ENCODE measurements at places on chromosomes 4 and X.

- DNase-seq = peak; percentile 31
Observed at GRCh38 chrX:110847334-110847733, 51.7 kb upstream of the CHRDL1 start.

GRCh38 chrX:115459883-115460880, 100.8 kb upstream of the PLS3 start:
- no peak for DNase-seq

GRCh38 chr4:128371001-128371777, 83.6 kb upstream of the PGRMC2 start:
- no peak for DNase-seq

- no peak for DNase-seq
Observed at GRCh38 chr4:150983851-150984250, 31.2 kb downstream of the LRBA start.

- no peak for DNase-seq
Observed at GRCh38 chrX:136431625-136432024, 56.1 kb upstream of the BRS3 start.

DNA sequence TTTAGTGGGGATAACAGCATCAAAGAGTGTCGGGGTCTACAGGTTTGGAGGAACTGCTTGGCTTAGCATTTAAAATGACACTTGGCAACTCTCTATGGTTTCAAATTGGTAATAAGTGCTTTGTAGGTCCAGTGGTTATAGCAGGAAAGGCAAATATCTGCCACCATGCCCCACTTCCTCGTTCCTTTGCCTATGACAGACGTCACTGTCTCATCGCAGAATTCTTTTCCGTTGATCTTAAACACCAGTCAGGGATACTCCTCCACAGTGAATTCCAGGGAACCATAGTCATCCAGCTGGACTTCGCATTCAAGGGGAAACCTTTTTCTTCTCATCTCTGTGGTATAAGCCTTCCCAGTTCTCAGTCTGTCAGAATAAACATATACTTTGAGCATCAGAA, 319.1 kb downstream of the GPAT3 start:
- DNase-seq = no peak

DNA sequence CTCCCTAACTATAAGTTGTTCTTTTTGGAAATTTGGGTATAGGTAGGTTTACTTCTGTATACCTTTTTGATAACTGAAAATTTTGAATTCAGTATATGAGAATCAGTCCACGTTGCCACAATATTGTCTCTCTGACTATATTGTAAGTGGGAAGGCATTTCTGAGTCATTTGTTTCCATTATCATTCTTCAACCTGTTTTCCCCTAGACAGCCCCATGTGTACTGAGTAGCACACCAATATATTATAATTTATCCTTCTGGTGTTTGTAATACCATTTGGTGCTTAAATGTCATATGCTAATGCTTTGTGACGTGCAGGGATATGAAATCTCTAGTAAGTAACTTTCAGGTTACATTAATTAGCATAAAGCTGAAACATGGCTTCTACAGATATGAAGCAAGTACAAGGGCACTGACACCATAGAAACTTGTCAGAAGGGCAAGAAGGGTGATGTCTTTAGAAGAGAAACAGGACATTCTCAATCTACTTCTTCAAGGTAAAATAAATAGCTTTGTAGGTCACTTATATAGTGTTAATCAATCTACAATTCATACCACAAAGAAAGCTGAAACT, 27.7 kb downstream of the PAK3 start:
- no peak for DNase-seq

DNA sequence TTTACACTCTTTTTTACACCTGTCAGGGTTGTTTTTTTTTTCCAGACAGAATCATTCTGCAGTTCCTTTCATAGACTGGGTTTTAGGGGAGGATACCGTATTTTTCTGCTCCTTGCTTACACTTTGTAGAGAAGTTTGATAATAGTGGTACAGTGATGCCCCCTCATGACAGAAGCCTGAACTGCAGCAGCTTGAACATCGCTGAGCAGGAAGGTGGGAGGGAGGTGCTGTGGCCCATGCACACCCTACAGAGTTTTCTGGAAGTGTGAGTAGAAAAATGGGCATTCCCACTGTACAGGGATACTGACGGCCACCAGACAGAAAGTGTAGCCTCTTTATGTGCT, 54.5 kb downstream of the RAB40A start:
- DNase-seq = peak; percentile 66

GRCh38 chr4:183096276-183096965, 2.6 kb upstream of the WWC2 start:
- DNase-seq = no peak

- DNase-seq = no peak
Observed at GRCh38 chr4:98584265-98584664, 74.1 kb downstream of the TSPAN5 start.

- no peak for DNase-seq
Observed at GRCh38 chr4:99790796-99791617, 25.6 kb upstream of the DAPP1 start.

GRCh38 chr4:103204111-103204510, 6.0 kb upstream of the CENPE start:
- no peak for DNase-seq
